ENCODE measurements at places on chromosomes 1 and 21.

DNA sequence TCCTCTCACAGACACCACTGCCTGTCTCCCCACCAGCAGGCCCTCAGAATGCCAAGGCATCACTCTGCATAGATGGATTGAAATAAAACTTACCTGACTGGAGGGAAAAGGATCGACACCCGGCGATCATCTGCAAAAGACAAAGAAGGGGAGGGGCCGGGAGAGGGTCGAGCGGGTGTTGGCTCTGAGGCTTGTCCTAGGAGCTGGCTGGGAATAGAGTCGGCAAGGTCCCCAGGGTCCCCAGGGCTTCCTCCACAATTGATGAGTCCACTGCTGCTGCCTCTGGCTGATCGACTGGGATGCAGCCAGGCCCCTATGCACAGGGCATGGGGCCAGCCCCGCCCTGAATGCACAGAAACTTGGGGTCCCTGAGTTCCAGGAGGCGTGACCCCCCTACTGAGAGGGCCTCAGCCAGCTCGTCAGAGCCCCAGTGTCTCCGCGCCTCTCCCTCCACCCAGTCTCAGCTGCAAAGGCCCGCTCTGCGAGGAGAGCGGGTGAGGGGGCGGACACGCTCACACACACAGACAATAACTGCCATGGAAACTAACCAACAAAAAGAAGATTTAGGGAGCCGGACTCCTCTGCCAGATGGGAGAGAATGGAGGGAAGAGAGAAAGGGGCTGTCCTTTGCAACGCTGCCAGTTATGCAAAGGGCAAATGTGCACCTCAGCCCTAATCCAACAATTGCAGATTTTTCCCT is at the start of gene KLHDC8A:
TSS of gene KLHDC8A (minus strand) at position 483 of the 700 bp plus-strand sequence. CDS start 13,318 bp downstream, outside the sequence.
- DNase-seq, result no peak

GRCh38 chr1:43789604-43790550 is 82.5 kb downstream of the ST3GAL3 start:
- DNase-seq, result no peak

- DNase-seq, result no peak
Observed at GRCh38 chr1:165342168-165342567, 14.3 kb downstream of the LMX1A start.

DNA sequence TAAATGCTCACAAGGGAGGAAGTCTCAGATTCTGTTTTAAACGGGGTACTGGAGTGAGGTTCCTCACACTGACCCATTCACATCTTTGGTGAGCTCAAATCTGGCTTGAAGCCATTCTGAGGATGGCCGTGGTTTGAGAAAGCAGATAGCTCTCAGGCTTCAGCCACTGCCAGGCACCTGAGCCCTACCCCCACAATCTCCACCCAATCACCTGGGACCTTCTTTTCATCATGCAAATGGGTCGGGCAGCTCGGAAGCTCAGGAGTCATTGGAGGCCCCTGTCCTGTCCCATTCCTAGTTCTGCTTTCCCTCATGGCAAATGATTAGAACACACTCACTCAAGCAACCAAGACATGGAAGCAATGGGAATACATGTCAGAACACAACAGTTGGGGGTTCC is 141.4 kb upstream of the ETS2 start:
- DNase-seq, result no peak

DNA sequence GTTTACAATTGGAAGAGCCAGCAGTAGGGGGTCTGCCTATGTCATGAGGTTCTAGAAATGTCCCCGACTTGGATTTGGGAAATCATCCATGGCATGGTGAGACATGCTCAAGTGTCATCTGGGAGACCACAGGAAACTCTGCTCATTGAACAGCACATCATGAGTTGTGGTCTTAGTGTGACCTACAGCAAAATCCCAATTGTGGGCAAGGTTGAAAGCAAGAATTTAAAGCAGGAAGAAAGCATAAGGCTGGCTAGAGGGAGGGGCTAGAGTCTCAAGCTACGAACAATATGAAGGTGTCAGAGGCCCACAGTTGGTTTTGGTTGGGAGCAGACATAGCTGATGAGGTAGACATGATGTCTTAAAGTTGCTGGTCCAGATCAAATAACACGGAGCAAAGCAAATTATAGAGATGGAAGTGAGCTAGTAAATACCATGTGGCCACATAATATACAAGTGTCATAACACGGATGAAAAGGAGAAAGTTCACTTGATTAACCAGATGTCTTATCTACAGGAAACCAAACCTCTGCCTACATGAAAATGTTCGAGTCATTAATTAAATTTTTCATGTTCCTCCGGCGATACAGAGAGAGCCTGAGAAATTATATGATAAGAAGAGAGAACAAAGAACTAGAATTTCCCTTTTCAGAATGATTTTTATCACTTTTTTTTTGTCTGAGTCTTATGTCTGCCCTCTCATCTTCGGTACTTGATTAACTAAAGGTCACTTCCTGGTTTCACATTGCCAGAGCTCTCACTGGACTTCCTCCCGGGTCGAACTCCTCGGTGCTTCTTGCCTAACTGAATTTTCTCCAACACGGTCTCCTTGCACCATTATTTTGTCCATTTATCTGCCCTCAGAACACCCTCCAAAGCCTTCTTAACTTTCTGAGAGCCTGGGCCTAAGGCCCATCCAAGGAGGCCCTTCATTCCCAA is 67.5 kb upstream of the DUSP10 start:
- DNase-seq, result no peak

DNA sequence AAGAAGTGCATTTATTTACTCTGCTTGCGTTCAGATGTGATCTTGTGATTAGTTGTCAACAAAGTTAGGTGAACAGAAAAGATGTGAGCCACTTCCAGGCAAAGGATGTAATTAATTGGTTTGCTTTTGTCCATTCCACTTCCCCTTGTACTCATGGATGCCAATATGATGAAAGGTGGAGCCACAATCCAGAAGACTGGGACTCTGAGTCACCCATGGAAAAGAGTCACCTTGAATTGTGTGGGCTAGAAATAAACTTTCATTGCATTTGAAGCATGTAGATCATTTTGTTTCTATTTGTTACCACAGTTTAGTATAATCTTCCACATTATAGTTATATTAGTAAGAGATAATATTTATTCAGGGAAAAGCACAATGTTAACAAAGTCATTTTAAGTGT is 684.2 kb downstream of the LTN1 start:
- DNase-seq, result no peak

GRCh38 chr1:118862755-118863154 is 125.4 kb downstream of the TBX15 start:
- DNase-seq, result no peak

GRCh38 chr1:1123581-1124507 is 8.0 kb upstream of the C1orf159 start:
- DNase-seq, result no peak

GRCh38 chr1:116886291-116886878 is 23.3 kb upstream of the PTGFRN start:
- no peak for DNase-seq

DNA sequence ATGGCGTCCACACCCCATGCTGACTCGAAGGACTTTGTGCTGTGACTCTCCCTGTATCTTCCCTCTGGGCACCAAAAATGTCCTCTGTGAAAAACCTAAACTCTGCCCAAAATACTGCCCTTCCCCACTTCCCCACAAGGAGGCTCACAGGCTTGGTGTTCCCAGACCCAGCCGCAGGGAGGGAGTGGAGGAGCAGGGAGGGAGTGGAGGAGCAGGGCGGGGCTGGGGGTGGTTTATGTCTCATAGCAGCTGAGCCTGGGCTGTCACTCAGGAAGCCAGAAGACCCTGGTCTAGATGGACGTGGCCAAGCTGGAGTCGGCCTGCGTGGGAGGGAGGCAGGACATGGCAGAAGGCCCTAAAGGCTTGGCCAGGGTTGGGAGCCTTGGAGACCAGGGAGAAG is 461.7 kb downstream of the PTPRU start:
- no peak for DNase-seq

- no peak for DNase-seq
Observed at GRCh38 chr1:43293896-43294760, 6.7 kb upstream of the TIE1 start.

DNA sequence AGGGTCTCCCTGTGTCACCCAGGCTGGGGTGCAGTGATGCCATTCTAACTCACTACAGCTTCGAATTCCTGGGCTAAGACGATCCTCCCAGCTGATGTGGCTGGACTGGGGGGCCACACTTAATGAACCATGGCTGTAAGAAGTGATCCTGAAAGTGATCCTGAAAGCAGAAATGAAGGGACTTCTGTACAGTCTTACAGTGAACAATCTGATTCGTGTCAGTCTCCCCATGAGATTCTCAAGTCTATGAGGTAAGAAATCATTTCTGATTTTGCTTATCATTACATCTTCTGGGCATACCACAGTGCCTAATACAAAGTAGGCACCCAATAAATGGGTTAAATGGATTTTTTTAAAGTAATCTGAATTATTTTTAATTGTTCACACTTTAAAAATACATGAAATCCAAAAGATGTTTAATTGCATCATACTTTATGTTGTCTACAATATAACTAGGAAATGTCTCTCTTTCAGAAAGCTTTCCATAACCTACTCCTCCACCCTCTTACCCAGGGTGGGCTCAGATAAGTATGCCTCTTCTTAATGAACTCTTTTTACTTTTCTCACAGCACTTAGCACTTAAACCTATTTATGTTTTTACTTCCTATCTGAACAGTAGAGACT is 21.5 kb downstream of the TUT4 start:
- no peak for DNase-seq

- no peak for DNase-seq
Observed at GRCh38 chr1:8127171-8127641, 101.1 kb upstream of the ERRFI1 start.

DNA sequence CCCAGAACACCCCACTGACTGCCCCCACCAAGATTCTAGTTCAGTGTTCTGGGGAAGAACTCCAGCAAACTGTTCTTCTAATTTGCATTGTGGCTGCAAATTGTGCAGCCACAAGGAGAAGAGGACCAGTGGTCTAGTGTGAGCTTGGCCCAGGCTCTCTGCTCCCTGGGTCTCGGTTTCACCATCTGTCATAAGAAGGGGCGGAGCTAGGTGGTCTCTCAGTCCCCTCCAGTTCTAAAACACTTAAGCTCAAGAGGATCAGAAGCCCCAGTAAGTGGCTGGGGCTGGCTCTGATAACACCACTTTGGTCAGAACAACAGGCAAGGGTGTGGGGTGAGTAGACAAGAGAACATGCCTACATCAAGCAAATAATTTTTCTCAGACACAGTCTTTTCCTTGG is 99.9 kb downstream of the BEND5 start:
- no peak for DNase-seq

DNA sequence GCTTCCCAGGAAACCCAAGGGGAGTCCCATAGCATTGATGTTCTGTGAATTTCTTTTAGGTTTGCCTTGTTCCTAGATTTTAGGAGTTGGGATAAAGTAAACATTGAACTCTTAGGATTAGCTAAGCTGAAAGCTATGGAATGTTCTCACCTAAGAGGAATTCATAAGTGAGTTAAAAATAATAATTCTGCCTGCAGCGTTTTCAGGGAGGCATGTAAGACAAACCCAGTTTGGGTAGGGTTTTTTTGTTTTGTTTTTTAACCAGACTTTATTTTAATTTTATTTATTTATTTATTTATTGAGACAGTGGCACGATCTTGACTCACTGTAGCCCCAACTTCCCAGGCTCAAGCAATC is 28.9 kb upstream of the CD101 start:
- DNase-seq, result no peak

DNA sequence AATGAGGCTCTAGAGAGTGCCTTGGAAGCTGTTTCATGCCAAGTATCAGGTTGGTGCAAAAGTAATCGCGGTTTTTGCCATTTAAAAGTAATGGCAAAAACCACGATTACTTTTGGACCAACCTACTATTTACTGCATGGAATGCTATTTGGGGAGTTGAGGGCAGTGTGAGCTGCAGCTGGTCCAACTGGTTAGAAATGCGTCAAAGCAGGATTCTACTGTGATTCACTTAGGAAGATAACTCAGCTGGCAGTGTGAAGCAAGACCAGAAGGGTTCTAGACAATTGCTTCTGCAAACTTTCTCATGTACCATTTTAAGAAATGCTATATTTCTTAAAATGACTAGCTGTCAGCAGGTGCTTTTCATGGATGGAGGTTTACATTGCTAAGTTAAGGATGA is 21.2 kb upstream of the PLA2G2C start:
- DNase-seq, result no peak

DNA sequence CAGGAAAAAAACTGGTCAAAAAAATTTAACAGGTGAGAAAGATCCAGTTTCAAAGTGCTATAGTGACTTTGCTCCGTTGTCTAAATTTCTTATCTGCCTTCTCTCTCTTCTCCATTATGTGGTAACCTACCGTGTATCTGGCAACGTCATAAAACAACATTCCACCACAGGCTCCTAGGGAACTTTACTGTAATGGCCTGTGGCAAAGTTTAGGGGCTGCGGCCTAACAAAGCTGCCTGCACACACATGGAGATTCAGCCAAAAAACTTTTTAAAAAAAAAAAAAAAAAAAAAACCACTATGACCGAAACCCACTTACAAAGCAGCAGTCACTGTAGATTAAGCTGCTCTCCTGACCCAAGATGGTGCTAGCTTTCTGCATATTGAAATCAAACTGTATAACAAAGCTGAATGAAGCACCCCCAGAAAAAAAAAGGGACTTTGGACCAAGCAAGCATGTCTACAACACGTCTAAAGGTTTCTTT is 202.6 kb downstream of the SLC45A1 start:
- no peak for DNase-seq

DNA sequence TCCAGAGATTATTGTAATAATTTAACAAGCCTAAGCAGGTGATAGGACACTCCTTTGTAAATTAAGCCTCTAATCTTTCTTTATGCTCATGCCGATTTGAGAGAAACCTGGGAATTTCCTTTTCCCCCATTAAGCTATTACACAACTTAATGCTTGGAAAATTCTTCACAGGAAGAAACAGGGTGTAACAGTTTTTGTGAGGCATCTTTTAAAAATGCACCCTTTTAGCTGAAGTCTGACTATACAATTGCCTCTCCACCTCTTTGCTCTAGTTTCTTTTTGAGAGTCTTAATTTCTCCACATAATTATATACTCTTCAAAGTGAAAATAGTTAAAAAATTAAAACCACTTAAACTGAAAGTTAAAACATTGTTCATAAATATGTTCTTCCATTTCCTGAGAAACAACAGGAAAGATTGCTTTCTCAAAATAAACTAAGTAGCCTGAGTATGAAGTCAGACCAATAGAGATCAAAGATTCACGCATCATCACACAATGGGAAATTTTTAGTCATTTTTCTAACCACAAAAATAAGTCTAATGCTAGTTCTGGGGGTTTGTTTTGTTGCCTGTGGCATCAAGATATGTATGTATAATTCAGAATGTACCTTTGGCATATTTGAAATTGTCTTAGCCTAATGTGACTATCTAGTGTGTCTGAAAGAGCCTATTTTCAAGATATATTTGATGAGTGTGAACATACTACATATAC is 34.7 kb downstream of the LRRC8D start:
- DNase-seq, result peak; percentile 52

- no peak for DNase-seq
Observed at GRCh38 chr1:232793944-232794343, 11.3 kb upstream of the MAP10 start.

DNA sequence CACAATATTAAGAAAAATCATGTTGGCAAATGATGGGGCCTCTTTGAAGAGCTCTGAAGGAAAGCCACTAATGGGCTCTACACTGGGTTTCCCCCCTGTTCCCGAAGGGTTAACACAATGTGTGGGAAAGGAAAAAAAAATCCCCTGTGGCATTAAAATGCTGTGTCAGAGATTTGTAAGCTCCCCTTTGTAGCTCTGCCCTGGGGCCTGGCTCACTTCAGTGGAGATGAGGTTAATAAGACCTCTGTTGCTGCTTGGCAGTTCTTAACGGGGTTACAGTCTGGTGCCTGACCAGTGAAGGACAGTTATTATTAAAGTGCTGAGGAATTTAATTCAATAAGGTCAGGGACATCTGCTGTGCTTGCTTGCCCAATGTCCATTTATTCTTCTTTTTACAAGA is 129.7 kb upstream of the UBE2U start:
- DNase-seq, result no peak

- no peak for DNase-seq
Observed at GRCh38 chr1:175071276-175071943, 3.8 kb downstream of the TNN start.

Data from GM13977 (cell line).